ENCODE measurements at places on chromosomes 4 and X.

- no peak for DNase-seq
Observed at GRCh38 chrX:38426785-38427184, 74.4 kb downstream of the OTC start.

DNA sequence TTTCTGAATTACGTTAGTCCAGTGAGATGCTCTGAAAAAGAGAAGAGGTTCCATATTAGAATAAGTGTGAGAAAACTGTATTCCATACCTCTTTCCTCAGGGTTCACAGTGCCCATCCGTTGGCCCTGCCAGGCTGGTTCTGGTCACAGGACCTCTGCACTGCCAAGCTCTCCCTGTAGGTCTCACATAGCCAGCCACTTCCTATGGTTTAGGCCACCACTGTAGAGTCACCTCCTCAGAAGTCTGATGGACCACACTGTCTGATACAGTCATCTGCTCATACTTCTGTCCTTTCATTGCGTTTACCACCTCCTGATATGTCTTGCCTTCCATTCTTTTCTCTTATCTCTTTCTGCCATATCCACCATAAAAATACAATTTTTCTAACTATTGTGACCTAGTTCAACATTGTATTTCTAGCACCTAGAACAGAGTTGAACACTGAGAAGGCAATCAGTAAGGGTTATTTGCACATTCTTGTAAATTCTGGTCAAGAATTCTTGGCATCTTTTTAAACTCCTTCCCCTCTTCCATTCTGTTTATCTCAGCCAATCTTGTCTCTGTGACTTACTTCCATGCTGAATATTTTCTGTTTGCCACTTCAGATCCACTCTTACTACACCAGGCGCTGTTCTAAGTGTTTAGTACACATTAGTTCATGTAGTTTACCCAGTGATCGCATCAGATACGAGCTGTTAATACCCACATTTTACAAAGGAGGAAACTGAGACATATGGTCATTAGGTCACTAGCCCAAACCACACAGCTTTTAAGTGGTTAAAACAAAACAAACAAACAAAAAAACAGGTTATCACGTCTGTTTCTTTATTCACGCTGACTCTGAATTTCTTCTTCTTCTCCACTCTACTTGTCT is 125.6 kb downstream of the CBR4 start:
- no peak for DNase-seq

GRCh38 chrX:74550295-74550802 is 64.1 kb downstream of the RLIM start:
- DNase-seq = peak; percentile 84

DNA sequence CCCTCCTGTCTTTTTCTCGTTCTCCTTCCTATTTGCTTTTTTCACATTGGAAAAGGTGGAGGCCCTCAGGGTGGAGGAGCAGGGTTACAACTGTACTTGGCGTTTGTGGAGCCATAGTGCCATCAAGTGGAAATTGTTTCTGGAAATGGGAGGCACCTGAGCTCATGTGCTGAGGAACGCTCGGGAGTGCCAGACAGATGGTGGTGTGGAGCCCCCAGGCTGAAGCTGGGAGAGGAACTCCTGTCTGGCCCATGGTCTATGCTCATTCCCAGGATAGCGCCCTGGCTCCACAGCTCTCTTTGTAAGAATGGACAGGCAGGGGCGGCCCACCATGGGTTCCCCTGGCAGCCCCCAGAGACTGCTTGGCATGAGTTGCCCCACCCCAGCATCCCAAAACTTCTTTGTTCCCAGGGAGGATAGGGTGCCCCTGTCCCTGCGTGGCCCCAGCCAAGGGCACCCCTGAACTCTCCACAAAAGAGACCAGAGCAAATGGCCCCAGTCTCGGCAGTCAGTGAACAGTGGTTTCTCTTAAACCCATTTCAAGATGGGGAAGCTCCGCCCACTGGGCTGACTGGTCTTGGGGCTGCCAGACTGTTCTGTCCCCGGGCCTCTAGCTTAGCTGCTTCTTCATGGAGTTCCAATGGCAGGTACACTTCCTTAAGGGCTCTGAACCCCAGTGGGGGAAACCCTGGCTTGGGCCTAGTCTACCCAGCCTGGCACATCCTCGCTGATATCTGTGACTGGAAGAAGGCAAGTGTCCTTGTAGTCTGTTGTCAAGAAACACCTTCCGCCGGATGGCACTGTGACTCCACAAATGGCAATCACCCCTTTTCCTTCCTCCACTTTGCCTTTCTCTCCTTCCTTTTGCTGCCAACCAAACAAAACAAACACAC is 70.1 kb downstream of the NBDY start:
- peak; percentile 15 for DNase-seq

DNA sequence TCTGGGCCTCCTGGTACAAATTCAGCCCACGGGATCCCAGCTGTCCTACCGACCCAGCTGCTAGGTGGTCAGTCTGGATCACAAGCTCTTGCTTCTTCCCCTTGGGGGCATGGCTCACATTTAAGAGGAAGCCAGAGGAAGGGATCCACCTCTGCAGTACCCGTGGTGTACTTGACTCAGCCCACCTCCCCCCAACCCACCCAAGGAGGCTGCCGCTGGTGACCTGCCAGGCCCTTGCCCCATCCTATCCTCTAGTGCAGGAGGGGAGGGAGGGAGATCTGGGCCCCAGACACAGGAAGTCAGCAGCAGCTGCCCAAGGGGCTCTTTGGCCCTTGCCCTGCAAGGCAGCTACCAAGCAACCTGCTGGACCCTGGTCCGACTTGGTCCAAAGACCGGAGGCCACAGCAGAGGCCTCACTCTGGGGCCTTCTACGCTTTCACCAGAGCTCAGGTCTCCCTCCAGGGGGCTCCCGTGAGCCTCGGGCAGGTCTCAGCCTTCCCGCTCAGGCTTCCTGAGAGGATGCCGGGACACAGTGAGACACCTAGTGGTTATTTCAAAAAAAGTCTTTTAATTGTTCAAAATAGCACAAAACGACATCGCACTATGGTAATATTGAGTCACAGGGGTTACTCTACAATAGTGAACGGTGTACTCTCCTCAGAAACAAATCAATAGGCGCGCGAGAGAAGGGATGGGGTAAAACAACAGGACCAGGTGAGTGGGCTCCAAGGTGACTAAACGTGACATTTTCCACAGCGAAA is 2.7 kb upstream of the RENBP start:
- DNase-seq = peak; percentile 83

GRCh38 chr4:184281231-184282139 is 63.8 kb upstream of the ENPP6 start:
- DNase-seq = no peak

DNA sequence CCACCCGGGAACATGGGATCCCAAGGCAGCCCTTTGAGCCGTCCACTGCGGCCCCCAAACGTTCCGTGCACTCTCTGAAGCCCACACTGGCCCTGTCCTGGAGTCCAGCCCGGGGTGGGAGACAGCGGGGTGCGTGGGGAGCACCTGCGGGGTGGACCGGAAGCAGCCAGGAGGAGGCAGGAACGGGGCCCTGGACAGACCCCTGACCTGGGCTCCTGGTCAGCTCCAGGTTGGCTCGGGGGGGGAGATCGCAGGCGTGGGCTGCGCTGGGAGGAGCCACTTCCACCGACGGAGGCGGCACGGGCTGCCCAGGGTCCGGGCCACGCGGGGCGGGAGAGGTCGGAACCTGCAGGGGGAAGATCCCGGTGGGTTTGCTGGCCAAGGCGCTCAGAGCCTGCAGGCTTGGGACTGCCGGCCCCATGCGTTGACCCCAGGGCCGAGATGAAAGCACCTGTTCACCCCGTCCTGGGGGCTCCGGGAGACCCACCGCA is 5.7 kb upstream of the PLCXD1 start:
- peak; percentile 10 for DNase-seq

GRCh38 chrX:16853537-16853936 is 16.6 kb downstream of the RBBP7 start:
- DNase-seq = no peak

- DNase-seq = no peak
Observed at GRCh38 chr4:112325530-112325929, 28.4 kb downstream of the ALPK1 start.

- DNase-seq = no peak
Observed at GRCh38 chr4:57676394-57676793, 566.2 kb upstream of the IGFBP7 start.

GRCh38 chrX:133412246-133412645 is 3.0 kb downstream of the GPC4 start:
- no peak for DNase-seq

GRCh38 chr4:99625369-99625768 is 32.3 kb downstream of the C4orf54 start:
- no peak for DNase-seq

DNA sequence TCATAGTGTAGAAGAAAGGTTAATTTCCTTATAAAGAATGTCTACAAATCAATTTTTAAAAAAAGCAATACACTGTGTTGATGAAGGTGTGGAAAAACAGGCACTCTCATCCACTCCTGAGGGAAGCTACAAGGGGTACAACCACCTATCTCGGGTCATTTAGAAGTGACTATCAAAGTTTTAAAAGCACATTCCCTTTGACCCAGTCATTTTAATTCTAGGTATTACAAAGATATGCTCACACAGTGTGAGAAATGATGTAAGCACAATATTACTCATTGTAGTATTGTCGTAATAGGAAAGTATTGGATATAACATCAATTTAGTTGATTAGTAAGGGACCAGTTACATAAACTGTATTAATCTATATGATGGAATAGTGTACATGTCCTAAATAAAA is 7.4 kb upstream of the HCCS start:
- no peak for DNase-seq

GRCh38 chr4:130008461-130008860 is 912.5 kb downstream of the C4orf33 start:
- DNase-seq = no peak

DNA sequence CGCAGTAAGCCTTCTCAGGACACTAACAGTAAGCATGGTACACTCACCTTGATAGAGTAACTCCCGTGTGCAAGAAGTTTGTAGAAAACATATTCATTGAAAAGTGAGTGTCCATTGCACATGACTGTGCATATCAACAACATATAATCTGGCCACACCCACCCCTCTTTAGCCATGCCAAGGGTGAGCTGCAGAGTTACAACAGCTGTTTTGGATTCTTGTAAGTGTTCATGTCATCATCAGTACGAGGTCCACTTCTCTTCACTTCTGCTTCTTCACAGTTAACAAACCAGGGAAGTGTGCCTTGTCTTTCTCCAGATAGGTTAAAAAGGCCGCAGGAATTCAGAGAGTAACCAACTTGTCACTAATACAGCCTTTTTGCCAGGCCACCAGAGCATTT is 116.6 kb downstream of the IRF2 start:
- no peak for DNase-seq

DNA sequence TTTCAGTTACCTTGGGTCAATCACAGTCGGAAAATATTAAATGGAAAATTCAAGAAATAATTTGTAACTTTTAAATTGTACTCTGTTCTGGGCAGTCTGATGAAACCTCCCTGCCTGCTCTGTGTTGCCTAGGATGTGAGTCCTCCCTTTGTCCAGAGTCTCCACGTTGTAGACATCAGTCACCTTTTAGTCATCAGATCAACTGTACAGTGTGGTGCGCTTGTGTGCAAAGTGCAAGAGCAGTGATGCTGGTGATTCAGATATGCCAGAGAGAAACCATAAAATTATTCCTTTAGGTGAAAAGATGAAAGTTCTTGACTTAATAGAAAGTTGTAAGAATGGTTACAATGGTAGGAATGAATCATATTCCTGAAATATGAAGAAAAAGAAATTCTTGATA is 1.4 kb downstream of the SPATA4 start:
- DNase-seq = no peak

DNA sequence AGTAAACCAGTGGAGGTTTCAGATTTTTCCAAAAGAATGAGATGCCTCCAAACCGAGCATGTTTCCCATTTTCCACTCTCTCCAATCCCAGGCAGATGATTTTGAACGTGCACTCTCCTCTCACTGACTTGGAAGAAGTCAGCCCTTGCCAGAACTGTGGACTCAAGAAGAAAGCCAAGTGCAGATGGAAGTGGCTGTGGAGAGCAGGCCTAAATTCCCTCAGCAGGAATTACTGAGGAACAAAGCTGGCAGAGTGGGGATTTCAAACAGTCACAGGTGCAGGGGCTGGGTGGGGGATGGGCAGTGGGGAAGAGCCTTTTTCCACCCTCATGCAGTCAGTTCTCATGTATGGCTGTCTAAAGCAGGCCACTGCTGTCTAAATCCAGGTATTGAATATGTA is 83.5 kb upstream of the PLAC1 start:
- DNase-seq = no peak

DNA sequence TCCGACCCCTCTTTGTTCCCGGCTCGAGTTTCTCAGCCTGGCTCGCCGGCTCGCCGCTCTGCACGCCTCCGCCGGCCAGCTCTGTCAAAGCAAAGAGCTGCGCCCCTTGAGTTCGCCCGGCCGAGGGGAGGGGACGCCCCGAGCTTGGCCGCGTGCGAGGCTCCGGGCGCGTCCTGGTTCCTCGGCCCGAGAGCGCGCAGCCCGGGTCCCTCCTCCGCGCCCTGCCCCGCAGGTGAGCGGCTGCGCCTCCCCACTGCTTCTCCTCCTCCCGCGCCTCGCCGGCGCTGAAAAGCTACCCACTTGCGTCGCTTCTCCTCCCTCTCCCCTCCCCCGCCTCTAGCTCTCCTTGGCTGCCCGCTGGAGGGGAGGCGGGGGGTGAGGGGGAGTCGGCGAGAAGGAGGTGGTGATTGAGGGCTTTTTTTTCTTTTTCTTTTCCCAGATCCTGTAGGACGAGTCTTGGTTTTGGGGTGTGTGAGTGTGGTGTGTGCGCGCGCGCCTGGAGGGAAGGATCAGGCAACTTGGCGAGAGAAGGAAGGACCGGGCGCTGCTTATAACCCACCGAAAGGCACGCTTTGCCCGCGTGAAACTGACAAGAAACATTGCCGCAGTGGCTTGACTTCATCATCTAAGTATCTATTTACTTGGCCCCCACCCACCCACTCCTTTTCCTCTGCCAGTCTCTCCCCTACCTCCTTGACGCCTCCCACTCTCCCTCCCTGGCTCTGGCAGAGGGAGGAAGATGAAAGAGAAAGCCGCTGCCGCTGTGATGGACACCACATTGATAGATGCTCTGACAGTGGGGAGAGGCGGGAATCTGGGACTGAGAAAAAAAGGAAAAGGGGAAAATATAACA is at the start of gene LEF1:
Gene LEF1 (minus strand): TSS at position 262 of the 853 bp plus-strand sequence. CDS start 1,165 bp downstream, outside the sequence.
- DNase-seq = peak; percentile 65

GRCh38 chr4:72076562-72076961 is 44.8 kb downstream of the NPFFR2 start:
- DNase-seq = no peak

DNA sequence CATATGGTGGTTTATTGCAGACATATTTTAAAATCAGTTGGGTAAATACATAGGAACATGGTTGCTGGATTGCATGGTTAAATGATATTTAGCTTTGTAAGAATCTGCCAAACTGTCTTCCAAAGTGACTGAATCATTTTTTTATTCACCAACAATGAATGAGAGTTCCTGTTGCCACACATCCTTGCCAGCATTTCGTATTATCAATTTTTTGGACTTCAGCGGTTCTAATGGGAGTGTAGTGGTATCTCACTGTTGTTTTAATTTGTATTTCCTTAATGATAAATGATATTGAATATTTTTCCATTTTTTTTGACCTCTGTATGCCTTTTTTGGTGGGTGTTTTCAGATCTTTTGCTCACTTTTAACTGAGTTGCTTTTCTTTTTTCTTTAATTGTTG is 1.4 kb upstream of the MTHFD2L start:
- no peak for DNase-seq

DNA sequence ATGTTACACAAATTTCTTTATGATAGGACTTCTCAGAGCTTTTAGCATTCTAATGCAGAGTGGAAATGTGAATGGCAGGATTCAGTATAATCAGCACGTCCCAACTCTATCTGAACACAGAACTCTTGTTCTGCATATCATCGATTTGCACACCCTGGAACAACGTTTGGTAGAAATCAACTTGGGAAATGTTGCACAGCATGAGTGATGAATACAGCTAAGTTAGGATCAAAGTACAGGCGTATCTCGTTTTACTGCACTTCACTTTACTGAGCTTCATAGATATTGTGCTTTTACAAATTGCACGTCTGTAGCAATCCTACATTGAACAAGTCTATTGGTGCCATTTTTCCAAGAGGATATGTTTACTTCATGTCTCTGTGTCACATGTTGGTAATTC is 70.8 kb downstream of the SMARCA1 start:
- DNase-seq = no peak
